ENCODE measurements at places on chromosomes 2 and 18.

DNA sequence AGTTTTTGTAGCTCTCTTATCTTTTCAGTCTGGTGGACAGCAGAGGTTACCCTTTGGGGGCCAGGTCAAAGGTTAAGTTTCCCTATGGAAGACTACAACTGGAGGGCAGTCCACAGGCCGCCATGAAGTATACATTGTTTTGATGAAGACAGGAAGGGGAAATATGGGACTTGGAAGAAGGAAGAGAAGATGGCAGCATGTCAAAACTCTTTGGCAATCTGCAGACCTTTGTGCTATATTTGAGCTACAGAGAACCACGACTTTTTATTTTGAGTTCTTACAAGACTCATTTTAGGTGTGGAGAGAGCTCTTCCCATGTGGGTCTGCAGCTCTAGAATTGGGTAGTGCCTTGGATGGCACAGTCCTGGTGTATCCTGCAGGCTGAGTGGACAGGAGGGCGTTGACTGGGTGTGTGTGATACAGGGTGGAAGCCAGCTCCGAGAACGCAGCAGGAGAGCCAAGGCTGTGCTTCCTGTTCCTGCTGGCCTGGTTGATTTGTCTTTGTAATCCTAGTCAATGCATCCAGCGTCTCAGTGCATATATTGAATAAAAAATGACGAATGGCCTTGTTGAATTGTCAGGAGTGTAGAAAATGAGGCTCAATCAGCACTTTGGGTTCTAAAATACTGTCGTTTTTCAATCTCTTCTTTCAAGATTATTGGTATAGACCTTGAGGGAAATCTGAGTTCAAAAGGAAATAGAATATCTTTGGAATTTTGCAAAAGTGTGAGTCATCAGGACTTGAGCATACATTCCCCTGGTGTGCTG, 11.5 kb downstream of the ITGA6 start:
- no peak for DNase-seq

- no peak for DNase-seq
These were observed 35.8 kb downstream of the PID1 start for GRCh38 chr2:229235131-229235914.

DNA sequence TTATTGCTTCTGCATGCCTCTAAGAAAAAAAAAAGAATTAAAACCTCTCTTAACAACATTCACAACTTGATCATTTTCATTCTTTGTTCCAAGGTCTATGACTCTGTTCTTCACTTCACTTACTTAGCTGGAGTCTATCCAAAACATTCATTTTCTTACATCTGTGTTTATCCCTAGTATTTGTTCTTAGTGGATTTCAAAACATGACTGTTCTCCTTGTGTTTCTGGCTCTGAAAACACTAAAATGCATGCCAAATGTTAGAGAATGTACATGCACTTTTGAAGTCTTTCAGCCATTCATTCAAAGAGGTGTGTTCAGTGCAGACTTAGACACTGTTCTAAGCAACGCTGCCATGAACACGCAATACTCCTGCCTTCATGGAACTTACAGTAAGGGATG, 138.8 kb downstream of the CNTNAP5 start:
- no peak for DNase-seq

GRCh38 chr2:1552611-1553010, 139.3 kb downstream of the TPO start:
- DNase-seq, result no peak

GRCh38 chr18:25736516-25736915, 353.9 kb downstream of the SS18 start:
- DNase-seq, result no peak

GRCh38 chr2:126634273-126634861, 21.6 kb upstream of the GYPC start:
- DNase-seq, result peak; percentile 37

- DNase-seq, result no peak
These were observed 139.5 kb downstream of the METTL4 start for GRCh38 chr18:2431806-2432205.

DNA sequence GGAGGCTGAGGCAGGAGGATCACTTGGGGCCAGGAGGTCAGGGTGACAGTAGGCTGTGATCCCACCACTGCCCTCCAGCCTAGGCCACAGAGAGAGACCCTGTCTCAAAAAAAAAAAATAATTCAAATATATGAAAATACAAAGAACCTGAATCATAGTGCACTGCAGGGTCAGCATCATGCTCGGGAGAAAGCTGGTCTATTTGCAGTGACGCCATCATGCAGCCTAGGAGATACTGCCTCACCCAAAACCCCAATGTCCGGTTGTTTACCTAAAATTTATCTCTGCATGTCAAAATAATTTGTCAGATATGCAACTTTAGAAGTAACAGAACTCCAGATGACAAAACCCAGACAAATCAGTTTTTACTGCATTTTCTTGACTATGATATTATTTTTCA, 61.5 kb upstream of the ALKAL2 start:
- DNase-seq, result no peak

DNA sequence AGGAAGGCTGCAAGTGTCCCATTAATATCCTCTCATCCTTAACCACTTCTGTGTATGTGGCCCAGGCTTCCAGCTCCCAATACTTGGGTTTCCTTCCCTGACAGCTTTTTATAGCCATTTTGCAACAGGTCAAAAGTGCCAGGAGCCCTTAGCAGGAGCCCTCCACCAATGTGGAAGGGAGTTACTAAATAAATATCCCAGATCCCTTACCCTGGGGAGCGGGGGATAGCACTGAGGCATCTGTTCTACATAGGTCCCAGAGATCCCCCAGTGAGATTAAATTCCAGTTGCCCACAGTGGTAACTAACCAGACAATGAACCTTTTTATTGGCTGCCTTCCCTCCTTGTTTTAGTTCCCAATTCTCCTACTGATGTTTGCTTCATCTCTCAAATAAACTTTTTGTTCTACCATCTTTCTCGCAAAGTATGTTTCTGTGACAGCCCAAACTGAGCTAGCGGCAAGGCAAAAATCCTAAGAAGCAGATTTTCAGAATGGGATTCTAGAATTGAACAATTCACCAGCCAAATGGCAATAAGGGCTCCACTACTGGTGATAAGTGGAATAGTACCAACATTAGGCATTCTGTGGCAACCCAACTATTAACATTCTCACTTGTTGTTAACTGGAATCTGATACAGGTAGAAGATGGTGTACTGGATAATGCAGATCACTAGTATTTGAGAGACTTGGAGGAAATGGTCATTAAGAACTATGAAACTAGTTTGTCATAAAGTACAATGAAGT, 83.9 kb upstream of the MAPRE2 start:
- no peak for DNase-seq

DNA sequence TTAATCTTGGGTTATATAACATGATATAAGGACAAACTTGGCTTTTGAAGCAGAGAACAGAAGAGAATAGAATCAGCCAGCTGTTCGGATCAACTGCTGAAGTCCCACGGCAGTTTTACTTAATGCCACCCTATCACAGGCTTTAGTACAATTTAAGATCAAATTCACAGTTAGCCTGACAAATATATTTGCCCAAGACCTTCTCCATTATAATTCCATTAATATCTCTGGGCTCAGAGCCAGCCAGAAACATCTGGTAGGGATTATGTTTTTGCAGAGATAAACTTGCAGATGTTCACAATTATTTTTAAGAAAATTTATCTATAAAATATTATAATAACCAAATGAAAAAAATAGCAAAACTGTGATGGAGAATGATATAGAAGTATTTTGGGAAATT, 381.4 kb downstream of the RAD51AP2 start:
- no peak for DNase-seq

GRCh38 chr2:193199322-193199721, 1004.6 kb upstream of the TMEFF2 start:
- DNase-seq, result no peak

DNA sequence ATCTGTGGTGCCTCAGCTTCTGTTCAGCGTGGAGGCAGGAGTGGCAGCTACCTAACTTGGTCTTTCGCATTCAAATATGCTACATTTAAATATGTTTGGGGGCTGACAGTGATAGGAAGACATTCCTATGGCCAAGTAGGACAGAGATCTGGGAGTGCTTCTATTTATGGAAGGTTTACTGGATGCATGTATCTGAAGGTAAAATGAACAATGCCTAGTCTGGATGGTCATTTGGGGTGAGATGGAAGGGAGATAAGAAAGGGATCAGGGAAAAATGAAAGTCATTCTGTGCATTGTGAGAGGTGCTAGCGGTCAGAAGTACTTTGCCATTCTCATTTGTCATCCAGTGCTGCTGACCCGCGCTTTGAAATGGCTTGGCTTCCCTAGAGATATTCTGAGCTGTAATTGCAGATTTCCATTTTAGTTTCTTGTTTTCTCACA, 300.9 kb upstream of the FBXO11 start:
- no peak for DNase-seq

GRCh38 chr2:148538375-148538774, 106.2 kb upstream of the EPC2 start:
- no peak for DNase-seq

DNA sequence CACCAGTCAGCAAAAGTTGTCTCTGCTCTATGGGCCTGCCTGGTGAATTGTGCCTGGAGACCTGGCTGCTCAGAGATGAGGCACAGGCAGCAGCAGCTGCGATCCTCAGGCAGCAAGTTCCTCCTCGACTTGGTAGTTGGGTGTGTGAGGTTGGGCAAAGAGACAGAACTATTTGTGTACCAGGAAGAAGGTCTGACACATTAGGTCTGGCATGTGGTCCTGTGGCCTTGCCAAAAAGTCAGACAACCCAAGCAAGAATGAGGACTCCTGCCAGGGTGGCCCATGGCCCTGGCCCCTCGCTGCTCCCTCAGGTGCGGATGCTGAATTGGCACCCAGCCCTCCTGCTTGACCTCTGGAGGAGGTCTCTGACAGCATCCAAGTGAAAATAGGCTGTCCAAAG, 192.7 kb downstream of the DYSF start:
- DNase-seq, result no peak

DNA sequence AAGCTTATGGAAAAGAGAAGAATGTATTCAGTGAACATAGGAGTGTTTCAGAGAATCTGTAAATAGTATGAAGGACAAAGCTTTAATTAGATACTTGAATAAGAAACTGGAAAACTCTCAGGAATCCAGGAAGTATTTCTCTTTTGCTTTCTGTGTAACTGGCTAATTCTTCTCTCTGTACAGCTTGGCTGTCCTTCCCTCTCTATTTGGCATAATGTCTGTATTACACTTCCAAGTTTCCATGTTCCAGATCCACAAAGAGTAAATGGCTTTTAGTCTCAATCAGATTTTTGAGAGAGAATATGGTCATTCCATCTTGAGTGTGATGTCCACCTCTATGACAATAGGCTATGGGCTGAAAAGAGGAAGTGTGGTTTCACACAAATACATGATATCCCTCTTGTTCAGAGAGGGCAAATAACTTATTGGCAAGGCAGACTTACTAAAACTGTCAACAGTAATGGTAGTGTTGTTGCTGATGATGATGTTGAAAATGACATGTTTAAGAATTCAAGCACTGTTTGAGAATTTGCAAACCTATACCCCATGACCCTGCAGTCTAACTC, 129.2 kb upstream of the ERBB4 start:
- DNase-seq, result no peak

DNA sequence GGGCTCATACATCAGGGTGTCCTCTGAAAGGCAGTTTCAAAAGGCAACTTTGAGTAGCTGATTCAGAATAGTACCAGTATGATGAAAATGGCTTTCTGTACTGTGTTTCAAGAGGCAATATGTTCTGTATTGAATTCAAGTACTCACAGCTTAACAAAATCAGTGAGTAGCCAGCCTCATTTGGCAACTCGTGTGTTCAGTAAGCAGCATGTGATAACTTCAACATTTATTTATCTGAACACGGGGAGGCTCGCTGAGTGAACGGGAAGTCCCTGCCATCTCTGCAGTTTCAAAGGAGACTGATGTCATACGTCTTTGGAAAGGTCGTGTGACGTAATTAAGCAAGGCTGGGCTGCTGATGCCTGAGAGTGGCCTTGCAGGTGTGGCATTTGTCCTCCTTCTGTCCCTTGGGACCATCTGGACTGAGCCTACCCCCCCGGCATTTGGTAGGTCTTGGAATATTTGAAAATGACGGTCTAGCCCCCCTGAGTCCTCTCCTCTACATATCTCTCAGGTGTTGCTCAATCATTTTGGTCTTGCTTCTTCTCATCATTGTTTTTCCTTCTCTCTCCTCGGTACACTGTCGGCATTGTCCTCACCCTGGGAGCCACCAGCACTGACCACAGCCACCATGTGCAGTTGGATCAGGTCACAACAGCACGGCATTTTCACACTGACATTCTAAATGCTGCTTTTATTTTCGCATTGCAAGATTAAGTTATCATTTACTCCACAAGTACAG, 62.8 kb downstream of the SMIM21 start:
- no peak for DNase-seq

- DNase-seq, result no peak
These were observed 434 bp upstream of the DUSP19 start for GRCh38 chr2:183078163-183078463.

DNA sequence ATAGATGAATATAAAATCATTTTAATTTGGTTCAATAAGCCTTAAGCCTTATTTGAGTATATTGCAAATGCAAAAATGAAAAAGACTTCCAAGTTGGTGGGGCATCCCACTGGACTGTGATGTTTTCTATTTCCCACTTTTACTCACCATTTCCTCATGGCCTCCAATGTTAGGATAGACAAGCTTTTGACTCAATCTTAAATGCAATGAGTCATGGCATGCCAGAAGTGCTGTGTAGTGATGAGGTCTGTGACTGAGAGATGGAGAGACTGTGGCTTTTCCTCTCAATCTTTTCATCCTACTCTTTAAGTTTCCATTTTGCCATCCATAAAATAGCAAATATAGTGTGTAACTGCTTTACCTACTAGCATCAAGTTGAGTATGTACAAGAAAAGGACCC, 1401.2 kb upstream of the CELF4 start:
- DNase-seq, result no peak

- DNase-seq, result peak; percentile 21
These were observed 36.6 kb downstream of the SCTR start for GRCh38 chr2:119487434-119488244.

DNA sequence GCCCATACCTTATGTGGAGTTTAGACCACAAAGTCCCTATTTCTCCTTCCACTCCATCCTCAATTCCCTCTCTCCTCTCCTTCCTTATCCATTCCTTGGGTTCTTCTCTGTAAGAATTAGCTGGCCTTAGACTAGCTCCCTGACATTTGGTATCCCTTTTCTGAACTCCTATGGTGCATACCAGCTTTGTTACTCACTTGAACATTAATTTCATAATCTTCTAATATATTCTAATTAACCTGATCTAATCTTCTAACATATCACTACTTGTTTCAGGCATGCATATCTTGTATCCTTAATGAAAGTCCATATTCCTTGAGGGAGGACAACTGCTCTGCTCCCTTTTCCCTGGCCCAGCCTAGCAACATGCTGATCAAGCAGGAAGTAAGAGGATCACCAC, 66.4 kb downstream of the EHD3 start:
- no peak for DNase-seq

DNA sequence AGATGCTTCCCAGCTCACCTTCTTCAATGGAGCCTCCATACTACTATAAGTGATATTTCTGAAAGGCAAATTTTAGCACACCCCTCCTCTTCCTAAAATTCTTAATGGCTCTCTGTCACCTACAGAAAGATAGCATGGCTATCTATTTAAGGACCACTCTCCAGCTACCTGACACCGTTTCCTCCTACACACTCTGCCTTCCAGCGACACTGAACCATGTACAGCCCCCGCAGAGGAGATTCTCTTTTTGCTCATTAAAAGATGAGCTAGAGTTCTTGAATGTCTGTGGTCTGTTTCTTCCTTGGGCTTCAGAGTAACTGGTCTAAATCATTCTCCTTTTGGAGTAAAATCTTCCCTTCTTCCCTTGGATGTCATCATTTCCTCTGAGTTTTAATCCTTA, 38.4 kb upstream of the GAREM1 start:
- DNase-seq, result no peak
